CMK (cell line): ENCODE measurements at places on chromosomes 11 and 22.

DNA sequence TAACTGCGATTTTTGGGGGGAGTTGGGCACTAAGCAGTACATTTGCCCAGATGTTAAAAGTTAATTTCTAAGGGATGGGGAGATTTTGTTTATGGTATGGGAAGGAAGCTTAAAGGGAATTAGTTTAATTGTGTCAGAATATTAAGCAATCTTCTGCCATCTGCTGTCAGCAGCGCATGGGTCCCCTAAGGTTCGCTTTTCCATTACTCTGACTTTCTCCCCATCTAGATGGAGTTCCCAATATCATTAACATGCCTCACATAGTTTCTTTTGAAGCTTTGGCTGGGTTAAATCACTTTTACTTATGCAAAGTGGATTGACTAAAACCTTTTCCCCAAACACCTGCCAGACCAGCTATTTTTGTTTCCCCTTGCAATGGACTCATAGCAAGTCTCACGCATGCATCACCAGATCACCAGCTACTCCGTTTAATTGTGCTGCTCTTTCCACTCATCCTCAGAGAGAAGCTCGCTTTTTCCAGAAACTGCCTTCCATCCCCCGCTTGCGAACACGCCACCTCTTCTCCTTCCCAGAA is 172.7 kb downstream of the FAT3 start:
- DNase-seq: no peak

- no peak for DNase-seq
These were observed 51.9 kb upstream of the EED start for GRCh38 chr11:86192519-86193257.

- DNase-seq: no peak
These were observed 10.0 kb upstream of the BACE1-AS start for GRCh38 chr11:117281159-117281558.

DNA sequence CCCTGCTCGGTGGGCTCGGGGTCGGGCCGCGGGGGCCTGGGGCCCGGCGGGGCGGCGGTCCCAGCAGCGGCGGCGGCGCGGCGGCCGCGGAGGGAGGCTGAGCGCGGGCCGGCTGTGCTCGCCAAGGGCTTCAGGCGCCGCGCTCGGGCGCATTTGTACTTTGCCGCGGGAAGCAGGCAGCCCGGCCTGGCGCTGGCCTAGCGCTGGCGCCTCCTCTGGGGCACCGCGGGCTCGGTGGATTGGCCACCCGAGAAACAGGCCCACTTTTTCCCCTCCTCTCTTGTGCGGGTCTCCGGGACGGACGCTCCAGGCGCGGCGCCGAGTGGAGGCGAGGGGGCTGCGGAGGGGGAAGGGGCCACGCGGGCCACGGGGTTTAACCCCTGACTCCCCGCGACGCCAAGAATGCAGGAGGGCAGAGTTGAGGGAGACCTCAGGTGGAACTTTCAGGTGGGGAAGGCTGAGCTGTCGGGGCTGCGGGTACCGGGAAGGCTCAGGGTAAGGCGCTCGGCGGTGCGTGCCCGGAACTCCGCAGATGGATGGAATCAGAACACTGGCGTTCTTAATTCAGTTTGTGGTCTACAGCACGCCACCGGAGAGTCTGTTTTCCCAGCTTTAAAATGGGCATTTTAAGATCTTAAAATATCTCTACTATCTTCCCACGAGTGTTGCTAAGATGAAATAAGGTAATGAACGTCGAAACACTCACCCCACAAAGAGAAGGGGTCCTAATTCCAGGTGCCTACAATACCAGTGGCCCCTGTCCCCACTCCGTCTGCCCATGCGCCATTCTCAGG is at the start of gene CHRDL2:
TSS of gene CHRDL2 (minus strand) at position 126 of the 794 bp plus-strand sequence. CDS start 538 bp downstream, outside the sequence.
- no peak for DNase-seq

DNA sequence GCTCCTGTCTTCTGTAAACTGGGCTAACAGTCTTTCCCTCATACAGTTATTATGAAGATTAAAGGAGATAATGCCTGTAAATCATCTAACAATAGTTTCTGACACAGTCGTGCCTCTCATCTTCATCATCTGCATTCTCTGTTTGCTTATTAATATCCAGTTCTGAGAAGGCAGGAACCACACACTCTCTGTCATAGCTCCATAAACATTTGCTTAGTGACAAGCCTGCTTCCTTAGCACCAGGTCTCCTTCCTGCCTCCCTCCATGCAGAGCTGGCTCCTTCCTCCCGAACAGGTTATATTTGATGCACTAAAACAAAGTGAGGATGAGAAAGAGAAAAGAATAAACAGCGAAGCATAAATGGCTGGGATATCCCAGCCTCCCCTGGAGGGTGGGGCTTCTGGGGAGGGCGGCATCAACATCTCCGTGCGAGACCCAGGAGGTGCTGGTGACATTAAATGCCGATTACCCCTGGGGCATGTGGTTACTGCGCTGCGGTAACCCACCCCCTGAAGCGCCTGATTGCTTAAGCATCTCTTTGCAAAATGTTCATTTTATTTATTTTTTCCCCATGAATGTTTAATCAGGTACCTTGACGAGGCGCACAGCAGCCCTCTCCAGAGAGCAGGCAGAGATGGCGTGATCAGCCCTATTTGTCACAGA is 404.9 kb downstream of the NXPE2 start:
- no peak for DNase-seq

DNA sequence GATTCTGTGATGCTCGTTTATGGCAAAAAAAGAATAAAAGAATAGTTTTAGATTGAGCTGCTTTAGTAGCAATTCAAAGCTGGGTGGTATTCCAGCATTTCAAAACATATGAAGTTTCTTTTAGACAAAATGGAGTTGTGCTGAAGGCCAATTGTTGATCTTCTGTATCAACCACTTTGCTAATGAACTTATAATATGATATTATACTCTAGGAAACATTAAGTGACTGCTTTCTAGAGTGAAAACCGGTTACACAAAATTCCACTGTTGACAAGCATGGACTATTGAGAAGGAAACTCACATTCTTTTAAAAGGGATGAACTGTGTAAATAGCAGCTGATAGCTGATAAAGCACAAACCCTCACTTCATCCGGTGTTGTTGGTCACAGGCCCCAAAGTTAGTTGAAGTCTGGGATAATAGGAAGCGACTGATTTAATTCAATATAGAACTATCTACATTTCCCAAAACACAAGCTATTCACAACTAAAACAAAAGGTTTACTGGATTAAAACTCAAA is 255.1 kb downstream of the CADM1 start:
- no peak for DNase-seq

- DNase-seq: no peak
These were observed 167.1 kb upstream of the TTC12 start for GRCh38 chr11:113147249-113147648.

DNA sequence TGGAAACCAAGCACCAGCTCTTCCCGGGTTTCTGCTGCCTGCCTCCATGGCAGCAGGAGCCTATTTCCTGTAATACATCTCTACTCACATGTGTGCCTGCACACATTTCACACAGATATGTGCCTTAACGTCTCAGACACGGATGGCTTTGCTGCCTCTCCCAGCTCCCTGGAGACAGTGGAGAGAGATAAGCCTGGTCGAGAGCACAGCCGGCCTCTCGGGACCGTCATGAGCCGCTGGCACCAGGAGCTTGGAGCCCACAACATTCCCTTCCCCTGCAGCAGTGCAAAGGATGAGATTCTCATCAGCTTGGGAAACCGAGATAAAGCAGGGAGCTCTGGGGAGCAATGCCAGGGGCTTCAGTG is 587.7 kb downstream of the BRD1 start:
- DNase-seq: no peak

DNA sequence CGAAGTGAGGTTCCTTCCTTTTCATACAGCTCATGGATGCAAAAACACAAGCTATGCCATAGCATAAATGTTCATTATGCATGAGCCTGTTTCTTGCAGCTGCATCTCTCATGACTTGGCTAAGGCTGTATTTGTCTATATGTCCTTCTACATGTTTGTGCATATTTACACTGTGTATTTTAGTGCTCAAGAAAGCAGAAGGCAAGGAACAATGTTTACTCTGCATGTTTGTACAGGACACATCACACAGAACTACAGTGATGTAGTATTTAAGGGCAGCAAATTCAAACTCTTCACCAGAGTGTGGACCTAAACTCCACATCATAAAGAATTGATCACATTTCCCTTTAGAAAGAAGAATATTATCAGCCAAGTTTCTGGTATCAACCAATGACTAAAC is 170.3 kb downstream of the CADM1 start:
- no peak for DNase-seq

- no peak for DNase-seq
These were observed 1.7 kb downstream of the PLCB3 start for GRCh38 chr11:64253043-64253442.

- DNase-seq: no peak
These were observed 3.3 kb upstream of the SHISA8 start for GRCh38 chr22:41917903-41918791.

GRCh38 chr22:21857481-21857914 is 9.9 kb downstream of the MAPK1 start:
- DNase-seq: no peak

GRCh38 chr22:50064453-50064852 is 6.4 kb upstream of the TTLL8 start:
- no peak for DNase-seq

GRCh38 chr11:128732471-128733277 is 38.8 kb downstream of the FLI1 start:
- DNase-seq: no peak

DNA sequence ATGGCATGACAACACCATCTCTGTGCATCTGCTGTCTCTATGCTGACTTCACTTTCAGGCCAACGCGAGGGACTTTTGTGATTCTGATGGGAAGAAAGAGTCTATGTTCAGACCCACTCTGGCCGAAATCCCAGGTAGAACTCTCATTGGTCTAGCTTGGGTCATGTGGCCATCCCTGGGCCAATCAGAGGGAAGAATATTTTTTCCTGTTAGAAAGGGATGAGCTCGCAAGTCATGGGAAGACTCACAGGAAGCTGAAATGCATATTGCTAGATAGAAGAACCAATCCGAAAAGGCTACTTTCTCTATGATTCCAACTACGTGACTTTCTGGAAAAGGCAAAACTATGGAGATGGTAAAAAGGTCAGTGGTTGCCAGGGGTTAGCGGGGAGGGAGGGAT is 56.0 kb upstream of the LINC01488 start:
- no peak for DNase-seq

DNA sequence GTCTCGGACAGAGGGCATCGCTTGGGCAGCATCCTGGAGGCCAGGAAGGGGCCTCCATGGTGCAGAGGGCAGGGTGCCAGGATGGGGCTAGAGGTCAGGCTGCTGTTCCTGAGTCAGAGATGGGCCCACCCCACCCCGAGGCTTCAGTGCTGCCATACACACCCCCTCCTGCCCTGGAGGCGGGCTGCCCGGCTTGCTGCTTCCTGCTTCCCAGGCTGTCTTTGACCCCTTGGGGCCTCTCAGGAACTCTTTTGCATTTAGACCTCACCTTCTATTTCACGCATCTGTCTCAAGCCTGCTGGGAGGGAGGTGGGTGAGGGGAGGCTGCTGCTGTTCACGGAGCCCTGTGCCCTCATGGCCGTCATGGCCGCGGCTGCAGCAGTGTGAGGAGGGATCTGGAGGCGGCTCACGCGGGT is 6.6 kb upstream of the GRAMD4 start:
- no peak for DNase-seq

DNA sequence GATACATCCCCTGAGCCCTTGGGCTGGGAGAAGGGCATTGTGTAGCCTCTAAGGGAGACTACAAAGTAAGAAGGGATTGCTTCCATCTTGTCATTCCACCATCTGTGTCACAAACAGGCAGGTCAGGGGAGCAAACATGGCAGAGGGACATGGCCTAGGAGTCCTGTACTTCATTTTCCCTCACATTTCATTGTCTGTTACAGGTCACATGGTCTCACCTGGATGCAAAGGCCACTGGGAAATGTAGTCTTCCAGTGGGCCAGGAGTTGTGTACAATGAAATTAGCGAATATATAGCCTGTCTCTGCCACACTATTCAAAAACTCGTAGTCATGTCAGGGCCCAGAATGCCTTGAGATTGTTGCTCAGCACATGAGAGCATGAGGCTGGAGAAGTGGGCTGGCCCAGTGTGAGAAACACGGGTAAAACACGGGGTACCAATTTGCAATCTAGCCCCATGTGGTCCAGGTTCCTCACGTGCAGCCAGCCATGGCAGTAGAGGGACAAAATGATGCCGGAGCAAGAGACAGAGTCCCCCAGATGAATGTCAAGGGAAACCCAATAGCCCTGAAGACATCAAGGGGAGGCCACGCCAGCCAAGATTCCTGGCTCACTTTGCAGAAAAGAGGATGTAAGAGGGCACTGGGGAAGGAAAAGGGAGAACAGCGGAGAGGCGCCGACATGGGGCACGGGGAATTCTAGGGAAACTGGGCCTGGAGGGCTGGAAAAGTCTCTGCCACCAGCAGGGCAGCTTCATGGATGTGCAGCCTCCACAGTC is 47.7 kb upstream of the EMID1 start:
- no peak for DNase-seq

DNA sequence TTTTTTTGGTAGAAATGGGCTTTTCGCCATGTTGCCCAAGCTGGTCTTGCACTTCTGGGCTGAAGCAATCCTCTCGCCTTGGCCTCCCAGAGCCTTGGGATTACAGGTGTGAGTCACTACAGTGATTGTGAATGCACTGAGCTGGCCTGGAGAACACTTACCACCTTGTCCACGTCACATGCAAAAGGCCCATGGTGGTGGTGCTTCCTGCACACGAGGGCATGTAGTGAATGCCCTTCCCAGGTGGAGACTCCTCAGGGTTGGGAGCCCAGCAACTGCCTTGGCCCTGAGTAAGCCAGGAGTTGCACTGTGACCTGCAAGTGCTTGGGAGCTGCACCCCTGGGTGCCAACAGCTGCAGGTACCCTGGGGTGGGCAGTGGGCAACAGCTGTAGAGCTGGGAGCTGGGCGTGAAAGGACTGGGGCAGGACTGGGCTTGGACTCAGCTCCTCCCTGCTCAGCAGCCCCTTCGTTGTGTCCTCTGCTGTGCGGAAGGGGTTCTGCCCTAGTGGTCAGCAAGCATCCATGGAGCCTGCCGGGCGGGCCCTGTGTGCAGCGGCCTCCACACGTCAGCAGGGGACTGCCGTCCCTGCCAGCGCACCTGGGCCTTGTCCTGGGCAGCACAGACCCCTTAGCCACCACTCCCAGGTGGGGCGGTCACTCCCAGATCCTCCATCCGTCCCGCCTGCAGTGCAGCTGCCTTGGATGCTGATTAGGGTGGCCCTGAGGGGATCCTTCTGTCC is 9.3 kb upstream of the ADORA2A start:
- DNase-seq: no peak

DNA sequence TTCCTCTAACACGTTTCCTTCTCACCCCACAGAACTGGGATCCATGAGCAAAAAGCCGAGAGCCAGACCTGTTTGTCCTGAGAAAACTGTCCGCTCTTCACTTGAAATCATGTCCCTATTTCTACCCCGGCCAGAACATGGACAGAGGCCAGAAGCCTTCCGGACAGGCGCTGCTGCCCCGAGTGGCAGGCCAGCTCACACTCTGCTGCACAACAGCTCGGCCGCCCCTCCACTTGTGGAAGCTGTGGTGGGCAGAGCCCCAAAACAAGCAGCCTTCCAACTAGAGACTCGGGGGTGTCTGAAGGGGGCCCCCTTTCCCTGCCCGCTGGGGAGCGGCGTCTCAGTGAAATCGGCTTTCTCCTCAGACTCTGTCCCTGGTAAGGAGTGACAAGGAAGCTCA is 24.0 kb downstream of the CD5 start:
- no peak for DNase-seq

GRCh38 chr11:129992161-129992944 is 10.3 kb downstream of the PRDM10 start:
- no peak for DNase-seq
